Mesothelial cell of epicardium (in vitro differentiated cells): ENCODE measurements at places on chromosomes 3 and 15. TPM values are rescaled to one million over a fixed set of nuclear protein-coding genes. Genes with fewer than 3 reads are reported as not detected.

Gene GCSAM
- 0.67 to 1.2 TPM (median 0.93 TPM) in 3 replicates for total RNA-seq

GRCh38 chr15:67783303-67783702 lies 42.0 kb upstream of the SKOR1 start:
- DNase-seq: no peak

DNA sequence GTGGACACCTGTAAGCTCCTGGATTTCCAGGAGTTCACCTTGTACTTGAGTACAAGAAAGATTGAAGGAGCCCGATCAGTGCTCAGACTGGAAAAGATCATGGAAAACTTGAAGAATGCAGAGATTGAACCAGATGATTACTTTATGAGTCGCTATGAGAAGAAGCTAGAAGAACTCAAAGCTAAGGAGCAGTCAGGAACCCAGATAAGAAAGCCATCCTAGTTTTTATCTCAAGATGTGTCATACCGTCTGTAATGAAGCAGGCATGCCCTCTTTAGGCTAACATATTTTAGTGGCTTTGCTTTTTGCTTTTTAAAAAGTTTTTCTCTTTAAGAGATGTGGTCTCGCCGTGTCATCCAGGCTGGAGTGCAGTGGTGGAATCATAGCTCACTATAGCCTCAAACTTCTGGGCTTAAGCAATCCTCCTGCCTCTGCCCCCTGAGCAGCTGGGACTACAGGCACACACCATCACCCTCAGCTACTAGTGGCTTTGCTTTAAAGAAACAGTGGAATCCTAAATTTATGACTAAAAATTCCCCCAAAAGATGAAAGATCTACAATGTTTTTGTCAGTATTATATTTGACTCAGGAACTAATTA lies 28.1 kb downstream of the EXOG start:
- no peak for DNase-seq

GRCh38 chr15:40059821-40060220 lies 20.8 kb upstream of the SRP14 start:
- no peak for DNase-seq

GRCh38 chr3:14799146-14799545 lies 19.6 kb upstream of the FGD5 start:
- DNase-seq: no peak

- DNase-seq: no peak
Observed at GRCh38 chr3:38743043-38743442, 73.0 kb downstream of the SCN10A start.

Gene CIDEC
- total RNA-seq: not detected in 3 replicates

GRCh38 chr3:133330065-133330464 lies 69.8 kb upstream of the BFSP2 start:
- DNase-seq: no peak

GRCh38 chr3:48405971-48406370 lies 23.9 kb downstream of the PLXNB1 start:
- DNase-seq: no peak

Gene LIPC
- not detected in 3 replicates for total RNA-seq

DNA sequence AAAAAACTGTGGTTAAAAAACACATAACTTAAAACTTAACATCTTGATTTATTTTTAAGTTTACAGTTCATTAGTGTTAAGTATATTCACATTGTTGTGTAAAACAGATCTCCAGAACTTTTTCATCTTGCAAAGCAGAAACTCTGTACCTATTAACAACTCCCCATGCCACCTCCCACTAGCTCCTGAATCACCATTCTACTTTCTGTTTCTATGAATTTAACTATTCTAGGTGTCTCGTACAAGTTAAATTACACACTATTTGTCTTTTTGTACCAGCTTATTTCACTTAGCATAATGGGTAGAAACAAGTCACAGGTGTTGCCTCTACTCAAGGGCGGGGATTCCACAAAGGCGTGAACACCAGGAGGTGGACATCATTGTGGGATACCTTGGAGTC lies 43.2 kb downstream of the CRTC3 start:
- no peak for DNase-seq

DNA sequence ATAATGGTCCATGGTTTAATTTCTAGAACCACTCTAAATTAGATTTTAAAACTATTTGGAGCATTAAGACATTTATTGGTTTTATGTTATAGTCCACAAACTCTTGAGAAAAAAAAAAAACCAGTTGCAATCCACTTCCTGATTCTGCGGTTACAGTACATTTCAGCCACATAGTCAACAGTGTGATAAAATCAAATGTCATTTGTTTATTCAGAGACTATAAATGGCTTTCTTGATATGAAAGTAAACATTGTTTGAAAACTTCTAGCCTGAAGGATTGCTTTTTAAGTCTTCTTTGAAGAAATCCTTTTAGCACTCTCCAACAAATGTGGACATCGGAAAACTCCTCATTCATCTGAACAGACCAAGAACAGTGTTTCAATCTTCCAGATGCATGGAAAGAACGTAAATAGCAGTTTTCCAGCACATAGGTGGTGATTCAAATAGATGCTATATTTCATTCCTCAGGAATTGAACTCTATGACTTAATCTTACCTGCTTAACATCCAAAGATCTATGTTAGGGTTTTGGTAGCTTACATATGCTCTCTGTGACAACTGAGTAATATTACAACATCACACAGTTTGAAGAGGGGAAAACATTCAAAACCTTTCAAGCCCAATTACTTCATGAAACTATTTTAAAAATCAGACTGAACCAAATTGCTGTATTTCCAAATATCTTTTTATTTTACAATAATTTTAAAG lies 87.8 kb upstream of the UBE2E2 start:
- DNase-seq: no peak

Gene TBC1D21
- not detected in 3 replicates for total RNA-seq

DNA sequence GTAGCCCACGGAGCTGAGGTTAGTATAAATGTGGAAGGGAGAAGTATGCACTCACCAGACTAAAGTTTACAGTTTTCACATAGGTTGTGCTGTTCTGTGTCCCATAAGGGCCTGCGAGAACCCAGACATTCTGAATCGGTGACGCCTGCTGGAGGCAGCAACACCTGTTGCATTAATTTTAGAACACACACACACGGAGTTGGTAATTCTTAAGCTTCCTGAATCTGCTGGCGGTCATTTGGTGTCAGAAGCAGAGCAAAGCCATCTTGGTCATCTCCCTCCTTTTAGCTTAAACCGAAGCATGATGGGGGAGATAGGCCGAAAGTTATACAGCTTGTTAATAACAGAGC lies 41.1 kb upstream of the AP3B2 start:
- DNase-seq: no peak

Gene CAND2
- total RNA-seq: 13.2 to 14.4 TPM (median 14.0 TPM) in 3 replicates

- no peak for DNase-seq
Observed at GRCh38 chr3:63096248-63097058, 181.7 kb upstream of the SYNPR start.

Gene LDHAL6B
- total RNA-seq: not detected in 3 replicates

- DNase-seq: no peak
Observed at GRCh38 chr3:179513862-179514261, 48.9 kb upstream of the ACTL6A start.

Gene FGF7
- total RNA-seq: 5.7 to 8.7 TPM (median 7.9 TPM) in 3 replicates

DNA sequence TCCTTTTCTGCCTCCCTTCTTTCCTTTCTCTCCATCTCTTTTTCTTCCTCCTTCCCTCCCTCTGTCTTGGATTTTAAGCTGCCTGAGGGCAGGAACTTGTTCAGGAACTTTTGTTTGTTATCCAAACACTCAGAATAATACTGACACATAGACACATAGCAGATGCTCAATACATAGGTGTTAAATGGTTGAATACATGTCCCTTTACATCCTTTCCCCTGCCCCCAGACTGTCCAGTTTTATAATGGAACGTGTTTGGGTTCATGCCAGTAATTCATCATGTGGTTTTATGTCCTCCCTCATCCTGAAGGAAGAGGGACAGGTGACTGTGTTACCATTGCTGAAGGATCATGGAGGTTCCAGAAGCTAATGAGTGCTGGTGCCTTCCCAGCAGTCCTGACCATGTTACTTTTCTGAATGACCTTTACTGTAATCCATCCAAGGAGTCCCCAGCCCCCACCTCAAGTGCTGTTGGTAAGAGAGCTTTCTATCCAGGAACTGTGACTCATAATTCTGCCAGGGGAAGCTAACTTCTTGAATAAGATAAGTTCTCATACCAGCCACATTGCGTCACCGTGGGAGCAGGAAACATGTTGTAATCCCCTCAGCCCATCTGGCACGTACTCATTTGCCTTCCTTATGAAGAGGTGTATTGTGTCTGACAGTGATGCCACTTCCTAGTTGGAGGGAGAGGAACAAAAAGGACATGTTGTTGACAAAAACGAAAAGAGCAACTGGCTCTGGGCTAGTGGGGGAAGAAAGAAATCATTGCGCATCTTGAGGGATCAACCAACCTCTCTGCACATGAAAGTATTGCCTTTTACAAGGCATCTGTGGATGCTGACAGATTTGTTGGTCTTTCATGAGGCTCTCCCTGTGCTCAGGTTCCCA lies 52.4 kb downstream of the IL1RAP start:
- DNase-seq: no peak

GRCh38 chr15:89389841-89390603 lies 55.4 kb upstream of the POLG start:
- no peak for DNase-seq

DNA sequence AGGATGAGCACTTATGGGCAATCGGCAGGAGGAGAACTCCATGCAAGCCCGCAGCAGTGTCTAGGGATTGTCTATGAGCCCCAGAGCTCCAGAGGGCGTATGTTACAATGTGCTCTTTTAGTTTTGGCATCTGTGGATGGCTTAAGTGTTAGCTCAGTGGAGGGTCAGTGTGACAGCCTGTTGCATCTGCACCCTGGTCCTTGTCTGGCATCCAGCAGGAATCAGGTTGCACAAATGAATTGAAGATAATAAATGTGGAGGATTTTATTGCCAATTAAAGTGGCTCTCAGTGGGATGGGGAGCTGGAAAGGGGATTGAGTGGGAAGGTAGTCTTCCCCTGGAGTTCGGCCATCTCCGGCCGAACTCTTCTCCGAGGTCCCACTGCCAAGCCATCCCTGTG lies 11.8 kb upstream of the PRICKLE2 start:
- DNase-seq: no peak

Gene SLC2A2
- not detected in 3 replicates for total RNA-seq

GRCh38 chr3:186318135-186318534 lies 43.9 kb downstream of the DGKG start:
- DNase-seq: no peak

GRCh38 chr3:78285032-78285728 lies 1245.3 kb downstream of the ROBO2 start:
- DNase-seq: no peak

Gene PARP16
- 17.7 to 21.0 TPM (median 18.6 TPM) in 3 replicates for total RNA-seq

GRCh38 chr3:196486263-196486662 lies 17.3 kb downstream of the RNF168 start:
- DNase-seq: no peak

Gene MUSTN1
- 1.0 to 2.1 TPM in 2 of 3 replicates, not detected in the other for total RNA-seq

Gene SSUH2
- total RNA-seq: 1.3 to 1.4 TPM (median 1.3 TPM) in 3 replicates

DNA sequence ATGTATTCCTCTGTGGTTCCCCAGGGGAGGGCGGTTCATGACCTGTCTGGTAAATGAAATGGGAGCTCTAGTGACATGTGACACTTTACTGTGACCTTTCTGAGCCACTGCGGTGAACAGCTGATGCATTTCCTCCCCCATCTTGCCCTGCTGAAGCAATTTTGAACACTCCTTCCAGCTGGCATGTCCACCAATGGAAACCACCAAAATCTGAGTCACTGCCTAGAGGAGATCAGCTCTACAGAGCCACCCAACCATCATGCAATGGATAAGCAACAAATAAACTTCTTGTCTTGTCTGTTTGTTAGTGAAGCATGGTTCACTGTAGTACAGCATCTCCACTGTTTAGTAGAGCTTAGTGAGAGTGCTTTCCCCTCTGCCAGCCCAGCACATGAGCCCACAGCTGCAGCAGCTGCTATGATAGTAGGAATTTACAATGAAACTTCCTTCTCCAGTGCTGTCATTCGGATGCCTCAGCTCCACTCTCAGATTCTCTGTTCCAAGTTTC lies 479.4 kb downstream of the NTRK3 start:
- DNase-seq: no peak

DNA sequence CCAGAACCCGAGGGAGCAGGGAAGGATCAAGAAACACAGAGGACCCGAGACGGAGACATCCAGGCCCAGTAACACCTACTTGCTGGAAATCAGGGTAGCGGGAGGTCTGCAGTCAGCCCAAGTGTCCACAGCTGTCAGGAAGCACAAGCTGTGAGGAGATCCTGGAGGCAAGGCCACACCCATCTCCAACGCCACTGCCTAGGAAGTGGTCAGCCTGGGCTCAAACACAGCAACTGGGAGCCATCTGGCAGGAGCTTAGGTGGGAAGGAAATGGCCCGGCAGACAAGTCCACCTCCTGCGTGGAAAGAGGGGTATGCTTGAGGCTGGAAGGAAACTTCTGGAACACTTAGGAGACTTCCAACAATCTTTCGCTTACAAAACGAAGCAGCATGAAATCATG lies 407.1 kb downstream of the VPS13C start:
- no peak for DNase-seq

GRCh38 chr3:32603064-32603463 lies 32.4 kb upstream of the DYNC1LI1 start:
- DNase-seq: no peak

Gene CCR2
- total RNA-seq: not detected in 3 replicates

DNA sequence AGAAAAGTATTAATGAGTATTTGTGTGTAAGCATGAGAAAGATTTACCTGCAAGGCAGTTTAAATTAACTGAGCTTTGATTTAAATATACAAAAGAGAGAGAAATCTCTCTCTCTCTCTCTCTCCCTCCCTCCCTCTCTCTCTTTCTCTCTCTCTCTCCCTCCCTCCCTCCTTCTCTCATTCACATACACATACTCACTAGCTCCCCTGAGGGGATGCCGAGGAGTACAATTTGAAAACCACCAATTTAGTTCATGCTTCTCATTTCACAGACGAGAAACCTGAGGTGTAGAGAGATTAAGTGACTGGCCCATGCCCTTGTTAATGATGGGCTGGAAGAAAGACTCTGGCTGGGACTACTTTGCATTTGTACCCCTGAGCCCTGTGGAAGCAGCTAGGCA lies 59.4 kb downstream of the MECOM start:
- no peak for DNase-seq

GRCh38 chr3:101066711-101067129 lies 73.5 kb upstream of the ABI3BP start:
- no peak for DNase-seq

DNA sequence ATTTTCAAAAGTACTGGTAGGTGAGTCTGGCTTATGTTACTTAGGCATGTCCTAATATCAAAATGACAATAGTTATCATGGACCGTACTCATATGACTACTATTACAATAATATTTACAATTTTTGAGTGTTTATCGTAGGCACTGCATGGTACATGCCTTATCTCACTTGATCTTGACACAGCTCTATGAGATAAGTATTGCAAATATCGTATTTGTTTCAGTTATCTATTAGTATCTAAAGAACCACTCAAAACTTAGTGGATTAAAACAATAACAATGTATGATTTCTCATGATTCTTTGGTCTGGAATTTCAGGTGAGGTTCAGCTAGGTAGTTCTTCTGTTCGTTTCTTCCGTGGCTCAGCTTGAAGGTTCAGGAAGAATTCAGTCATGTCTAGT lies 59.7 kb upstream of the XCR1 start:
- DNase-seq: no peak
